ENCODE measurements at places on chromosomes 2 and 18.

DNA sequence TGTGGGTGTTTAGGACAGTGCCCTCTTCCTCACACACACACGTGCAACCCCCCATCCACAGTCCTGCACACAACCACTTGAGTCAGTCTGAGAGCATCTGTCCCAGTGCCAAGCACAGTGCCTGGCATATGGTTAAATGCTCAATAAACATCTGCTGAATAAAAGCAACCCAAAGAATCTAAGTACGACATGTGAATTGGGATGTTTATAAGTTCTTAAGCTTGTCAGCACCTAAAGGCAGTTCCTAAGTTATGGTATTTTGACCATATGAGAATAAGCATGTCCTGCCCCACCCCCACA, 37.8 kb downstream of the CAPN13 start:
- no peak for DNase-seq

DNA sequence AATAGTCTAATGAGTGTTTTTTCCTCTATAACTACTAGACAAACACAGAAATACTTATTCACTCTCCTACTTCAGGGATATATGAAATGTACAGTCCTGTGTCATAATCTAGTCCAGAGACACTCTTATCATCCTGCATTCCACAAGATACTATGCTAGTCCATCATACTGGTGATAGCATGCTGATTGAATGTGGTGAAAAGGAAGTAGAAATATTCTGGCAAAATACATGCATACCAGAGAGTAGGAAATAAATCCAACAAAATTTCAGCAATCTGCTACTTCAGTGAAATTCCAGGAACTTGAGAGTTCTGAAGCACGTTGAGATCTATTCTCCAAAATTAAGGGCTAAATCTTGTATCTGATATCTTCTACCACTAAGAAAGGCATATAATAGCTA, 353.9 kb downstream of the PID1 start:
- DNase-seq: no peak

DNA sequence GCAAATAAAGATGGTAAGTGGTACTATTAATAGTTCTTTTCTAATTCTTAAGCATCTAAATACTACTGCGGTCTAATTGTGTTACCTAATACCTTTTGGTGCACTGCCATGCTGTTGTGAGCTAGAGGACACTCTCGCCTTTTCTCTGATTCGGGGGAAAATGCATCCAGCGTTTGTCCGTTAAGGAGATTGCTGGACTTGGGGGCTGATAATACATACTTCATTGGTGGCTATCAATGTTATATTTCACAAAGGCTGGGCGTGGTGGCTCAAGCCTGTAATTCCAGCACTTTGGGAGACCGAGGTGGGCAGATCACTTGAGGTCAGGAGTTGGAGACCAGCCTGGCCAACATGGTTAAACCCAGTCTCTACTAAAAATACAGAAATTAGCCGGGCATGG, 141.7 kb upstream of the TWIST2 start:
- no peak for DNase-seq

DNA sequence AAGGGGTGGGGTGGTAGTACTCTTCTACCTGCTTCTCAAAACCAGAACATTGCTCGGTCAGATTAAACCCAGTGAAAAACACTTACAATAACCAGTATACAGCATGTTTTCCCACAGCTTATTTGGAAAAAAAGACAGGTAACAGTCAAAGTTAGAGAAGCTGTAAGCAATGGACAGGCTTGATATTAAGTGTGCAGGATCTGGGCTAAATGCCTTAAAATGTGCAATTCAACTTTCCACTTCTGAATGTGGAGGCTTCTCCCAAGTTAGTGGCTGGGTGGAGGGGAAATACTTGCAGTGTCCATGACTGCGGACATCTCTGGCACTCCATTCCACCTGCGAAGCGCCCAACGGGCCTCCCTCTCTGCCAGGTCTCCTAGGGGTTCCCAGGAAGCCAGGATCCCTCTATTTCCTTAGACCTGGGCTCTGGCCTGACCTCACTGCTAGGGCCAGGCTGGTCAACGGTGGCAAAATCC, 5.3 kb downstream of the ZEB2 start:
- DNase-seq: no peak

- DNase-seq: no peak
These were observed 24.5 kb downstream of the UGP2 start for GRCh38 chr2:63866009-63866709.

DNA sequence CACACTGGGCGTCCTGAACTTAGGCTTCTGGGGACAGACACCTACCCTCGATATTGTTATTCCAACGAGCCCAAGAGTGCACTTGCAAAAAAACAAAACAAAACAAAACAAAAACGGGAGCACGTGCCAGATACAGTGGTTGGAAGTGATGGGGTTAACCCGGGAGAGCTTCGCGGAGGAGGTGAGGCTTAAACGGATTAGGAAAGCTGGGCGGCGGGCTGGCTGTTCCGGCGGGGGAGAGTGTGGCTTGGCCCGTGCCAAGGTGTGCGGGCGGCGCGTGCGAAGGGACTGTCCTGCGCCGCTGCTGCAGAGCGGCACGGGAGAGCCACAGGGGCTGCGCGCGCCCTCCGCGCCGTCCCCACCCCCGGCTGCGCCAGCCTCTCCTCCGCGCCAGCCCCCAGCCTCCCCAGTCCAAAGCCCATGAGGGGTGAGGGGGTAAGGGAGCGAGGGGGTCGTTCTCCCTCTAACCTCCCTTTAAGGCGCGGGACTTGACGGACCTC, 1.5 kb upstream of the SLC30A3 start:
- DNase-seq: no peak

GRCh38 chr2:204794624-204795023, 249.3 kb downstream of the PARD3B start:
- DNase-seq: no peak

DNA sequence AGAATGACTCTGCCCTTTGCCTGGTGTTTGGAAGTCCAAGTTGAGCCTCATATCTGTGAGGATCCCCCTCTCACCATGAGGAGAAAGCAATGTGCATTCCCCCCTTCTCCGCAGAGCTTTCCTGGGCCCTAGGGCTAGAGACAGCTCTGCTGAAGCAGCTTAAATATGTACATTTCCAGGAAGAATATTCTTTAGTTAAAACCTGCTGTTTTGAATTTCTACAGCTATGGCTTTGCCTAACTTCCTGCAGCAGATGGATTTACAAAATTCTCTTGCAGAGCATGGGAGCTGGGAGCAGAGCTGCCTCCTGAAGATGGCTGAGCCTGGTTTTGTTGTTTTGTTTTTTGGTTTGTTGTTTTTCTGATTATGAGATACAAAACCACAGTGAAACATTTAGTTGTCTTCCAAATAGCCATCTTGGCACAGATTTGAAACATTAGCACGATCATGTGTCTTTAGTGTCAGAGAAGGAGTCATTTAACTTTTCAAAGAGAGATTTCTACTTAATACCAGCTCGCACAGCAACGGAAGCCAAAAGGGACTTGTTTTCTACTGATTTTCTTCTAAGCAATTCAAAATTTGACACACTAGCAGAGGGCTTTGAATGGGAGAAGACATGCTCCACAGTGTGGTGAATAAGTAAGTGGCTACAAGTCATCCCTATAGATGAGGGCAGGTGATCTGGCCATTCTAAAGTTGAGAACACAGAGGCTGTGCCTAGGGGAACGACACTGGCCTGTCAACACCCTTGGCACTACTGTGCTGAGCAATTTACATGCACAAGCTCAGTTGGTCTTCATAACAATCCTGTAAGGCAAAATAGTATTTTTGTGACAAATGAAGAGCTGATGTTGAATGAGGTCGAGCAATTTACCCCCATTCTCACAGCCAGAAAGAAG, 222.6 kb downstream of the MREG start:
- DNase-seq: no peak

GRCh38 chr2:3972377-3972776, 269.0 kb downstream of the DCDC2C start:
- no peak for DNase-seq
